ENCODE measurements at places on chromosomes 2 and 18.

DNA sequence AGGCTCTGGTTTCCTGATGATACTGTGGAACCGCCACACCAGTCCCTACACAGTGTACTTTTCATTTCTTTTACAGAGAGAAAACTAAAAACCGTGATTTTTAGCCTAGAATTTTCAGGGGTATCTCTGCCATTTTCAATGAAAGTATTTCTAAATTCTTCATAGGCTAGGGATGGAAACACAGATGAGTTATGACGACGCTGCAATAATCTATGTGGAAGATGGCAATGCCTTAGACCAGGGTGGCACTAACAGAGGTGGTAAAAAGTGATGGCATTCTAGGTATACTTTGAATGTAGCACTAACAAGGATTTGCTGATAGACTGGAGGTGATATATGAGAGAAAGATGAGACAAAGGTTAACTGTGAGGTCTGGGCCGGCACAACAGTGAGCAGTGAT is 56.5 kb downstream of the TTC21B start:
- no peak for DNase-seq

DNA sequence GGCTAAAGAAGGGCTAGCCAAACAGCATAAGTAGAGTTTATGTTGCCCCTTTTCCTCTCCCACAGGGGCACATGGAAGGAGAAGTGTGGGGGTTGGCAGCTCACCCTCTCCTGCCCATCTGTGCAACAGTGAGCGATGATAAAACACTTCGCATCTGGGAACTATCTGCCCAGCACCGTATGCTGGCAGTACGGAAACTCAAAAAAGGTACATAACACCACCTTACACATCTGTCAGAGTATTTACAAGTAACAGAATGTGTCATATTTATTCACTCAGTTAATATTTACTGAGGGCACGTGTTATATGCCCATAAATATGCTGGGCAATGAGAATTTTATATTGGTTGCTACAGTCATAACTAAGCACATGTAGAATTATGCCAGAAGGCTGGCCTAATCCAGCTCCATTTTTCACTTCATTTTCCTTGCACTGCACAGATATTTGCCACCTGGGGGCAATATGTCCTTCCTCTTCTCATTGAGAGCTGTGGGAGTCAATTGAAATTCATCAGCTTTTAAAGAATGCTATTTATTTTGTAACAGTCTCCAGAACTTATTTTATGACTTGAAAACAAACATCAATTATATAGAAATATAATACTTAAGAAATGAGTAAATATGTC is 150.6 kb downstream of the RTN4 start:
- no peak for DNase-seq

DNA sequence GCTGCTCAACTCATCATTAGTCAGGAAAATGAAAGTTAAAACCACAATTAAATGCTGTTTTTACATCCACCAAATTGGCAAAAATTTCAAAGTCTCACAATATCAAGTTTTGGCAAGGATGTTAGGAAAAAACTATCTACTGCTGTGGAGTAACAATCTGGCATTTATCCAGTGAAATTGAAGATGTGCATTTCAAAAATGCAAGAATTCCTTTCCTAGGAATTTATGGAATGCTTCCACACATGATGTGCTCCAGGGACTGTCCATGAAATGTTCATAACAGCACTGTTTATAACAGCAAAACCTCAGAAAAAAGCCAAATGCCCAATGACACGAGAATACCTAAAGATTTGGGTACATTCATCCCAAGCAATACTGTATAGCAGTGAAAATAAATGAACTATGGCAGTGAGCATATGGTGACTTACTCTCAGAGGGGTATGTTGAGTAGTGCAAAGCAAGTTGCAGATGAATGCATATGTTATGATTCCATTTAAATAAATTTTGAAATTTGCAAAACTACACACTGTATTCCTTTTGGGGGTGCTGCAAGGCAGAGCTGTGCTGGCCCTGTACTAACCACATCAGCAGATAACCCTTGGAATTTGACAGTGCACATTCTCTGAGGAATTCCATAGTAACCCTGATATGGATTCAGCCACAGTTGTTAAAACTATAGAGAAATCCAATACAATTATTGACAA is 41.3 kb upstream of the GYPC start:
- no peak for DNase-seq

- no peak for DNase-seq
Measured at GRCh38 chr2:42813763-42814162, 21.4 kb upstream of the HAAO start.

DNA sequence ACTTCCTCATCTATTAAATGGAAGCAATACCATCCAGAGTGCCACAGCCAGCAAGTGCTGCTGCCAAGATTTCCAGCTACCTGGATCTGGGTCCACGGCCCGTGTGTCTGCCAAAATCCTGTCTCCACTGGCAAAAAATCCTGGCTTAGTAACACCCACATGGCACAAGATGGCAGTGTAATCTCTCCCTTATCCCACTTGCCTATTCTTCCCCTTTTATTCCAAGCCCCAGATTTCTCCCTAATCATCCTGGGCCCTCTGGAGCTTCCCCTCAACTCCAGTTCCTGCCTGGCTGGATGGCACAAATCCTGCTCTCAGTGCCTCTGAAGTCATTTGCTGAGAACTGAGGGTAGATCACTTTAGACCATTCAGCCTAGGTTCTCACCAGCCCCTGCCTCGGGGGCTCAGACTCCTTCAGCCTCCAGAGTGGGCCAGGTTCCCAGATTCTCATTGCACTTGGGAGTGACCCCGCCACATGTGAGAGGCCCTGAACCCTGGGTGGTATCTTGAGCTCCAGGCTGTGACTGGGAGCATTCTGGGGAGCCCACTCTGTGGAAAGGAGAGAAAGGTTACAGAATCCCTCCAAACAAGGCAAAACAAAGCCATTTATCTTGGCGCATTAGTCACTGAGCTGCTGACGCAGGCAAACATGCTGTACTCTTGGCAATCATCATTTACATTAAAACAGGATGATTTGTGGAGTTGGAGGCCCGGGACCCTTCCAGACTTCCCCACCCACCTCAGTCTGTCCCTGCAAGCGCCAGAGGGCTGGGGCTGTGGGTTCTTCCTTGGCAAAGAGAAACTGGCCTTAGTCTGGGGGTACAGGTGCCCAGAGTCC is 325.8 kb downstream of the DYSF start:
- no peak for DNase-seq

DNA sequence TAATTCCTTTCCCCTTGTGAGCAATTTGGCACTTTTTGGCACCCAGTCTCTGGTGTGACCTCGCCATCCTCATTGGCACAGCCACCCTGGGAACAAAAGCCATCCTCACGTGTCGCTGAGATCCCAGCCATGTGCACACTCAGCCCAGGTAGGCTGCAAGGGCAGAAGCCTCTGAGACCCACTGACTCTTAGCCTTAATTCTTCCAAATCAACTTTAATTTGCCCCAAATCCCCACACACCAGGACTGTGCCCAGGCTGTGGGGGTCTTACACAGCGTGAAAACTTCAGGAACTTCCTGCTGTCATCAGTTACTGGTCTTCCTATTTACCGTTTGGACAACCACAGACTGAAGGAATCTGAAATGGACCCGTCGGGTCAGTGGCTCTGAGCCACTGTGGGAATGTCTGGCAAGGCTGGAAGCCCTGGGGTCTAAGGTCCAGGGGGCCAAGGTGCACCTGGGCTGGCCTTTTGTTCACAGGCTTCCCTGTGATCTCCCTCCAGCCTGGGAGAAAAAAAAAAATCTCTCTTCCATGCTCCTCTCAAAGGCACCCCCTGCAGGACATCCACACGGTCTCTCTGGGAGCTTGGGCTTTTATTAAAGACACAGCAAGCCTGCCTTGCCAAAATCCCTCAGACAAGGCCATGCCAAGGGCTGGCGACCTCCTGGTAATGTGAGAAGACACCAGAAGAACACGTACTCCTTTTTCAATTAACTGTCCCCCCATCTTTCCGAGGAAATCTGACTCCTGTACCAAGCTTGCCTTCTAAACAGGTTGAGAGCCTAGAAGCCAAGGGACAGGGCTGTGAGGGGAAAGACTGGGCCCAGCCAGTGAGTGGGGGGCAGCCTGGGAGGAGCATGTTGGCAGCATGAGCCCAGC is 42.1 kb upstream of the LAPTM4A start:
- no peak for DNase-seq

GRCh38 chr2:155372969-155373368 is 674.5 kb downstream of the KCNJ3 start:
- no peak for DNase-seq

DNA sequence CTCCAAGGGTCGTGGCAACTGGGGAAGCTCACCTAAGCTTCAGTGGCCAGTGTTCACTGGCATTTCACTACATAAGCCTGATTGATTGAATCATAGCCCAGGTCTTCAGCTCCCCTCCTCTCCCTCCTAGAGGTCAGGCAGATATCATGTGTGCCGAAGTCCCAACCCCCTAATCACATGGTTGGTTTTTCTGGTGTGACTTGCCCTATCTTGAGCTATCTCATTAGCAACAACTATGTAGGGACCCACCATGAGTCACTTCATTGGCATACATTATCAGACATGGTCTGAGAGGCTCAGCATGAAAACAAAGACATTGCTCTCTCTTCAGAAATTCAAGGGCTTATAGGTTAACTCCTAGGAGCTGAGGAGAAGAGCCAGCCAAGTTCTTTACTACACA is 76.8 kb downstream of the LYPD1 start:
- DNase-seq = no peak

DNA sequence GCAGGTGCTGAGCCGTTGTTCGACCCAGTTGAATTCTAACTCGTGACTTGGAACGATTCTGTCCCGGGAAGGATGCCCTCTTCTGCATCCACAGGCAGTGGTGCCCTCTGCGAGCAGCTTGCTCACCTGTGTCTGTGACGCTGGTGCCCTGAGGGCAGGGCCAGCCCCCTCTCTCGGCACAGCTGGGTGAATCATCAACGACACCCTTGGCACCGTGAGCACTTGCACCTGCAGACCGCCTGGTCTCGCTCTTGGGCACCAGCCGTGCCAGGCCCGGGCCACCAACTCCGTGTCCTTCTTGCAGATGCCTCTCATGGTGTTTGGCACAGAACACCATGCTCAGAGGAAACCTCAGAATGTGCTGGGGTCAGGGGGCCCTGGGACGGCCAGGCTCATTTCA is 75.0 kb downstream of the SLC66A2 start:
- no peak for DNase-seq

- no peak for DNase-seq
Measured at GRCh38 chr2:60509066-60509465, 44.4 kb downstream of the BCL11A start.

- no peak for DNase-seq
Measured at GRCh38 chr2:187877391-187877790, 323.2 kb upstream of the TFPI start.

GRCh38 chr18:27769152-27769551 is 407.8 kb downstream of the CDH2 start:
- DNase-seq = no peak

- DNase-seq = no peak
Measured at GRCh38 chr2:79428745-79429144, 84.1 kb upstream of the CTNNA2 start.

- DNase-seq = no peak
Measured at GRCh38 chr2:110931648-110932047, 189.1 kb upstream of the BCL2L11 start.

DNA sequence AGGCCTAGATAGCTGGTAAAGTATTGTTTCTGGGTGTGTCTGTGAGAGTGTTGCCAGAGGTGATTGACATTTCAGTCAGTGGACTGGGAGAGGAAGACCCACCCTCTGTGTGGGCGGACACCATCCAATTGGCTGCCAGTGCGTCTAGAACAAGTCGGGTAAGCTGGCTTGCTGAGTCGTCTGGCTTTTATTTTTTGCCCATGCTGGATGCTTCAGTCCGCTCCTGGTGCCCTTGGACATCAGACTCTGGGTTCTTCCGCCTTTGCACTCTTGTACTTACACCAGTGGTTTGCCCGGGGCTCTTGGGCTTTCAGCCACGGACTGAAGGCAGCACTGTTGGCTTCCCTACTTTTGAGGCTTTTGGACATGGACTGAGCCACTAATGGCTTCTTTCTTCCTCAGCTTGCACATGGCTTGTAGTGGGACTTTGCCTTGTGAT is 24.3 kb downstream of the DIS3L2 start:
- no peak for DNase-seq

- DNase-seq = no peak
Measured at GRCh38 chr18:1483385-1483784, 578.7 kb downstream of the ADCYAP1 start.
